Ascending aorta (tissue), 2 donors: ENCODE measurements at places on chromosomes 12 and 14.

GRCh38 chr12:121248622-121249021 lies 38.7 kb downstream of the P2RX4 start:
- no peak for DNase-seq

GRCh38 chr12:106956048-106956578 lies 406 bp downstream of the TMEM263 start:
- no peak for DNase-seq

- DNase-seq = peak; percentile 80
These were observed 3.0 kb upstream of the METTL17 start for GRCh38 chr14:20986811-20987210.

DNA sequence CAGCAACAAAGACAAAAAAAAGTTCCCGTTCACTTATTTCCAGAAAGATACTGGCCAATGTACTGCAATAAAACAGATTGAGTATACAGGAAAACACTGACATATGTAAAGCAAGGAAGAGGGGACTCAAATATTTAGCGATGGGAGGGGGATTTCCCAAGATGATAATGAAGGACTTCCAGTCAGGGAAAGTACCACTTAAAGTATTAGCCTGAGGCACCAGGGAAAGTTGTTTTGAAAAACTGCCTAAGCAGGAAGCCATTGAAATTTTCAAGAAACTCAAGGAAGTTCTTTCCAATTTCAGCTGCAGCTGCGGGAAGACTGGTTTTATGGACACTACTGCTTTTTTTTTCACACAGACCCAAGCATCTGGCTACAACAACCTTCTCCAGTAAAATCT lies 1007.4 kb upstream of the NOVA1 start:
- no peak for DNase-seq

DNA sequence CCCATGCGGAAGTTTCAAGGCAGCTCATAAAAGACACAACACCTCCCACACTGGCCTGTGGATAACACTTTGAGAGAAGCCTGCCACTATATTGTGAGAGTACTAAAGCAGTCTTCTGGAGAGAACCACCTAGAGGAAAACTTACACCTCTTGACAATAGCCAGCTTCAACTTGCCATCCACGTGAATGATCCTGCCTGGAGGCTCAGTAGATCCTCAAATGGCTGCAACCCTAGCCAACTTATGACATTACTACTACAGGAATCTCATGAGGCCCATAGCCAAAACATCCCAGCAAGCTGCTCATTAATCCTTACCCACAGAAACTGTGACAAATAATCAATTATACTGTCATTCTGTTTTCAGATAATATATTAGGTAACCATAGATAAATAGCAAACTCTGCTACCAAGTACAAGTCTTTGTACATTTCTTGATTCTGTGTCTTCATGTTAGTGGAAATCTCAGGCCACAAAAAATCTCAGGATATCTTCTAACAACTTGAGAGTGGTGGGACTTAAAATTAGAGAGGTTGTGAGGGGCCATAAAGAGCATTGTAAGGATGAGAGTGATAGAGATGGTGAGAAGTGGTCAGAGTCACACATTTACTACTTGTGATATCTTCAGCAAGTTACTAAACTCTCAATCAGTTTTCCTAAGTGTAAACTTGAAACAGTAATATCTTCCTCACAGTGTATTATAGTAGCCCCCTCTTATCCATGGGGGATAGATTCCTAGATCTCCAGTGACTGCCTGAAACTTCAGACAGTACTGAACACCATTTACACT lies 368.0 kb downstream of the C12orf50 start:
- DNase-seq = no peak

DNA sequence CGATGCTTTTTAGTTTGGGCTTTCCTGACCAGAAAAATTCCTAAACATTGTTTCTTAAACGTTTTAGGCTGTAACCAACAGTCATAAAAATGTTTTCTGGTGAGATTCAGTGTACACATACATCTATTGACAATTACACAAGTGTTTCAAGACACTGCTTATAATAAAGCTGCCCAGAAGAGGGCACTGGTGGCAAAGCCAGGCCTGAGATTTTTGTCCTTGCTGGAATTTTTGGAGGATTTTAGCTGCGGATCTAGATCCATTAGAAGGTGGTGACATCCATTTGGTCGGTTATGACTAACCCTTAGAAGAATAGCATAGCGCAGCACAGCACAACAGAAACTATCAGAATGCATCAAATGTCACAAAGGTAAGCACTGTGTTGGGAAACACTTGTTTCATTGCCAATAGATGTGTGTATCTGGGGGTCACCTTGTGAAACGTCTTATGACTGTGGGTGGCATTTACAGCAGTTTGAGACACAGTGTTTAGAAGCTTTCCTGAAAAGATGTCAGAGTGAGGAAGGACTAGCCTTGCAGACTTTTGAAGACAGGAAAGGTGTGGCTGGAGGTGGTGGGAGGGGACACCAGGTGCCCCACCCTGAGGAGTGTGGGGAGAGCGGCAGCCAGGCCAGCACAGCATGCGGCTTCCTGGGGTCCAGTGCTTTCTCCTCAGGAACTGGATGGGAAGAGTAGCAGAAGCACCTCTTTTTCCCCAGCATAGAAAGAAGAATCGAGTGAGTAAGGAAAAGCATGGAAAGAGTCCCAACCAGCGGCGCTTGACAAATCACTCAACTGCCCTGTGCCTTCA lies 54.7 kb upstream of the FKBP4 start:
- no peak for DNase-seq

DNA sequence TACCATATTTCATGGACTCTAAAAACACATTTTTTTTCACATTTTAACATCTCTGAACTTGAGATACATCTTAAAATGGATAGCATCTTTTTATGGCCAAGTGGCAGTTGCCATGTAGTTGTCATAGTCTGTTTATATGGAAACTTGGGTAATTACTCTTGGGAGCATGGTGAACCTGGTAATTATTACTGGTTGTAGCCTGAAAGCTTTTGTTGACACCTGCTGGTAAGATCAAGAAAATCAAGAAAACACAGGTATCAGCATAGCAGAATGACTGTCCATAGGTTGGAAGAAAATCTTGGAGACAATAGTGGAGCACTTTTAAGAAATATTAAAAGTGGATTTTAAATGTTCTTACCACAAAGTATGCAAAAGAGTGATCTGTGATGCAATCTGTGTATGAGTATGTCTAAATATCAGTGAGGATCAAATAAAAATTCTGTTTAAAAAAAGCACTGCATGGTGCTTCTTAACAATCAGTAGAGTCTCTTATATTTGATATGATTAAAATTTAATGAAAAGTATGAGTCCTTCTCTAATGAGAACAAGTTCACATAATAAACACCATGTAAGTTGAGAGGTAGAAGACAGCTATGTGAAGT lies 44.2 kb downstream of the TTC8 start:
- DNase-seq = no peak

DNA sequence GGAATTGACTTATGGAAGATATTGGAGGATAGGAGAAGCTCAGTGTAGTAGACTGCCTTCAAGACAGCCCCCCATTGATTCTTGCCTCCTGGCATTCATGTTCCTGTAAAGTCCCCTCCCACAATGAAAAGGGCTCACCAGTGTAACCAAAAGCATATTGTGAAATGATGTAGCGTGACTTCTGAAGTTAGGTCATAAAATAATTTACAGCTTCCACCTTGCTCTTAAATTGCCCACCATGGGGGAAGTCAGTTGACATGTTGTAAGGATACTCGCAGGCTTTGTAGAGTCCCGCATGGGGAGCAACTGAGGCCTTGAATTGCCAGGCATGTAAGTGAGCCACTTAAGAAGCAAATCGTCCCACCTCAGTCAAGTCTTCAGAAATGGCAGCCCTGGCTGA lies 25.1 kb downstream of the GTSF1 start:
- DNase-seq = no peak

GRCh38 chr14:96105089-96105925 lies 66.1 kb downstream of the C14orf132 start:
- DNase-seq = no peak

- no peak for DNase-seq
These were observed 30.6 kb downstream of the ATG14 start for GRCh38 chr14:55381040-55381439.

DNA sequence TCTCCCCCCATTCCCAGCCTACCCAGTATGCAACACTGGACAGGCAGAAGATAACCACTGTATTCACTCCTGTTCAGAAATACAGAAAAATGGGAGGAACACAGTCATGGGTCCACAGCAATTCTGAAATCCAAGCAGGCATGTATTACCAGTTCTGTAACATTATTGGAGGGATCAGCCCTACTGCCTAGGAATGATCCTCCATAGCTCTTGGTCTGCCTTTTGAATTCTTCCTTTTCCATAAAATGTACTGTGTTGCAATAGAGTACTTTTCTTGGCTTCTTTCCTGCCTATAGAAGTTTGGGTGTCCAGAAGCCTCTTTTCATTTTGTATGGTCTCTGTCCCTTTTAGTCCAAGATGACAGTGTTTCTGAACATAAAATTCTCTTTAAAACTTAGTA lies 46.5 kb downstream of the SPATS2 start:
- no peak for DNase-seq

DNA sequence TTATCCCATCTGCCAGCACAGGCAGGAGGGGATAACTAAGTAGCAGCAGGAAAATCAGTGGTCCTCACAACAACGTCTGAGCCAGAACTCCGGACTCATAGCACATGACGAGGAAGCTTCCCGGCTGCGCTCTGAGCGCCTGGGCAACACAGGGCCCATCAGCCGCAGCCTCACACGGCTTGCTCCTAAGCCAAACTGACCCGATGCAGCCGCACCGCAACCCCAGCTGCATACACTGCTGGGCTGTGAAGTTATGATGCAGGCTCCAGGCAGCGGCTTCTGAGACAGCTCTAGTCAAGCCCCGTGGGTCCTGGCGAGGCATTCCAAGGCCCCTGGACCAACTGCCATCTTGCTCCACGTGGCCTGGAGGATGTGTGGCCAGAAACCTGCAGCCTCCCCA lies 28.1 kb downstream of the ZFYVE21 start:
- DNase-seq = no peak
